ENCODE measurements at places on chromosomes 12 and 14.

GRCh38 chr12:89166121-89166520 is 186.2 kb downstream of the DUSP6 start:
- no peak for DNase-seq

- no peak for DNase-seq
These were observed 1277.3 kb downstream of the SLC16A7 start for GRCh38 chr12:60872850-60873713.

DNA sequence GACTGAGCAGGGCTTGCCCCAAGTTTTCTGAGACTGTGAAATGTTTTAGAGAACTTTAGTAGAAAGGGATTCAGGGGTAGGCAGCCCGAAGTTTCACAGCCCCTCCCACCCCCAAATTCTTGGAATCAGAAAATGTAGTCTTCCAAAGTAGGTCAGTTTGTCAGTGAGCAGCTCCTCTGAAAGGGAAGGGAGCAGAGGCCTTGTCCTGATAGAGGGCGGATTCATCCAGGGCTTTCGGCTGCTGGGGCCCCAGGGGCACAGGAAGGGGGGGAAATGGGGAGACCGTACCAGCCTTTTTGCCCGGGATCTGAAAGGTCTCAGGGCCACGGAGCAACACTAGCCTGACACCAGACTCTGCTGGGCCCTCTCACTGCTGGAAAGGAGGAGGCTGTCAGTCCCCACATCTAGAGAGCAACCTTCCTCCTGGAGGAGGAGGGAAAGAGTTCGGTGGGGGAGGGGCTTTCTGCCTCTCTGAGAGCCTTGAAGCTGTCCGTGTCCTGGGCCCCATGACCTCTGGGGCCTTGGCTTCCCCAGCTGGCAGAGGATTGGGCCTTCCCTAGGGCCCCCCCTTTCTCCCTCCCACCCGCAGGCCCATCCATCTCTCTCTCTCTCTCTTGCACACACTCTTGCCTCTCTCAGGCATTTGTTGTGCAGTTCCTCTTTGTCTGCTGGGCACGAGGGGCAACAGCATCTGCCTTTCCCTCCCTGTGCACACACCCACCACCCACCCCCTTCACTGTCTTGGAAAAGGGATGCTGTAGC is at the start of gene IKZF4:
TSS of gene IKZF4 (plus strand) at position 621 of the 762 bp plus-strand sequence. CDS start 451 bp downstream, outside the sequence.
- DNase-seq = peak; percentile 58

DNA sequence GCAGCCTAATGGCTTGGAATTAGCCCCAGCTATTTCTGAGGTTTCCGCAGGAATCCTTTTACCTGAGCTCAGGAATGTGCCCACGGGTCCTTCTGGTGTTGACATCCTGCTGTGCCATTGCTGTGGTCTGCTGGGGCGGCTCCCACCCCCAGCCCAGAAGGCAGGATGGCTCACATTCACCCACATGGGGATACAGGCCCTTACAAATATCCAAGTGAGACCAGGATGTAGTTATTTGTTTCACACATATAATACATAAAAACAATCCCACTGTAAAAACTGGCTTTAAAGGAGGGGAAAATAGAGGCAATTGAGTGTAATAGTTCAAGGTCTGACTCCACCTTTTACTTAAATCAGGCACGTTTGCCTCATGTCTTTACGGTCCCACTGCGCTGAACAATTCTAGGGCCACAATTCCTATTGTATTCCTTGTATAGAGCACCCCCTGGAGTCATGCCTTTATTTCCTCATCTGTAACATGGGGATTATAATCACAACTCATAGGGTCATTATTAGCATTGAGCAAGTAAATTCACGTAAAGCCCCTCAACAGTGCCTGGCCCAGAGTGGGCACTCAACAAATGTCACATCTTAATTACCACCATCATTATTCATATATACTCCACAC is 57.2 kb upstream of the FICD start:
- no peak for DNase-seq

- no peak for DNase-seq
These were observed 158.6 kb downstream of the DICER1 start for GRCh38 chr14:94998685-94999084.

DNA sequence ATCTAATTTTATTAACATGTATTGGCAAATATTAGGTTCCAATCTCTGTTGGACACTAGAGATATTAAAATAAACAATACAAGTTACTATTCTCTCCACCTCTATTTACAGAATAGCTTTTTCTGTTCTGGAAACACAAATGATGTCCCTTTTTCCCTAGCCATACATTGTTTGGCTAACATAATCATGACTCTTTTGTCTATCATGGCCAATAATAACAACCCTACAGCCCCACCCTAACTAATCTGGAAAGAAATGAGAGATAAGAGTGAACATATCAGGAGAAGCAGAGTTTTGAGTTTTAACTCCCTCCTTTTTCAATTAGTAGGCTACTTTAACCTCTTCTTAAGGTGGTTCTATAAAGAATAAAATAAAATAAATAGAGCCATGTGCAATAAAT is 40.2 kb downstream of the RASSF9 start:
- DNase-seq = no peak

DNA sequence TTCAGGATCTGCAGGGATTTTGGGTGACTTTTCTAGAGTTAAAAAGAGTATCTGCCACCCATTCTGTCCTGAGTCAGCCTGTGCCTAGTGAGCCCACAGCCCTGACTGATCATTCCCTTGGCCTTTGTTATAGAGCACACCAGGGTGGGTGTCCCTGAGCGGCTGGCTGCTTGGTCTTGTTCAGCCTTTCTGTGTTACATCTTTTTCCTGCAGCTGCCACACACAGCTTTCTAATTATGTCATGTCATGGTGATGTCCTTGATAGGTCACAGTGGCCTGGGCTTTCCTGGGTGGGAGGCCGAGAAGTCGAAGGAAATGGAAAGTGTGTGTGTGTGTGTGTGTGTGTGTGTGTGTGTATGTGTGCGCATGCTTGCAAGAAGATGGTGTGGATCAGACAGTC is 293.2 kb upstream of the CRY1 start:
- DNase-seq = no peak

GRCh38 chr14:24712909-24713308 is 78.9 kb upstream of the GZMB start:
- no peak for DNase-seq

GRCh38 chr12:71941174-71941573 is 2.5 kb downstream of the TPH2 start:
- DNase-seq = no peak

GRCh38 chr12:132560364-132560613 is 50.1 kb downstream of the LRCOL1 start:
- no peak for DNase-seq

DNA sequence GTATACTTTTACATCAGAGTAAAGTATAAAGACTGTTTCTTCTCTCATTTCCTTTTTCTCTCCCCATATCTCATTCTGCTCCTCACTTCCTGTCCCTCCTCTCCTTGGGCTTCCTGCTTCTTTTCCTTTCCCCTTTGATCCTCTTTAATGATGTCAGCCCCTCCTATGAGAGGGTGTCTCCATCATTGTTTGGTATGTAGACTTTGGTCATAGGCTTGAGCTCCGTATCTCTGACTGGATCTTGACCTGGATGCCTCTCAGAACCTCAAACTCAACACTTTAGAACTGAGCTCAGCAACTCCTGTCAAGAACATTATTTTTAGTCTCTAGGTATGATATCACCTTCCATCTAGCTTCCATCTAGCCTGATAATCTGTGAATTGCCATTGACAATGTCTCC is 50.3 kb downstream of the AKAP6 start:
- no peak for DNase-seq

GRCh38 chr14:33780035-33780434 is 170.8 kb downstream of the EGLN3 start:
- DNase-seq = no peak

DNA sequence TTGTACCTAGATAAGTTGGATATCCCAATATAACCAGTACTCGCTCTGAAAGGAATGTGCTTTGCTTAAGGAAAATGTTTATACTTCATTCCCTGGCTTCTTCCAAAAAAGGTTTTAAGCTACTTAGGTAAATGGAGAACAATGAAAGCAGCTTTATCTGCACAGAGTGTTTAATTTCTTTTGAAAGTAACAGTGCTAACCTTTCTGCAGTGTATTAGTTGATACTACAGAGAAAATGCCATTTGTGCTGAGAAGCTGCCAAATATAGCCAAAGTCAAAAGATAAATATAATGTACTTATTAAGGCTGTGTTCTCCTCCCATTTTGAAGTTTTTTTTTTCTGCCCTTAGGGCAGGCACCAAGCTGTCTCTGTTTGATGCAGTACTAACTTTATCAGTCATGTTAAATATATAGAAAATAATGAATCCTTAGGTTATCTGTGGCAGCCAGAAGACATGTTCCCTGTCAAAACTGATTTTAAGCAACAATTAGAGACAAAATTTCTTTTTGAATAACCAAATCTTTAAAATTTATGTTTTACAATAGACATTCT is 145.4 kb upstream of the KITLG start:
- DNase-seq = no peak

DNA sequence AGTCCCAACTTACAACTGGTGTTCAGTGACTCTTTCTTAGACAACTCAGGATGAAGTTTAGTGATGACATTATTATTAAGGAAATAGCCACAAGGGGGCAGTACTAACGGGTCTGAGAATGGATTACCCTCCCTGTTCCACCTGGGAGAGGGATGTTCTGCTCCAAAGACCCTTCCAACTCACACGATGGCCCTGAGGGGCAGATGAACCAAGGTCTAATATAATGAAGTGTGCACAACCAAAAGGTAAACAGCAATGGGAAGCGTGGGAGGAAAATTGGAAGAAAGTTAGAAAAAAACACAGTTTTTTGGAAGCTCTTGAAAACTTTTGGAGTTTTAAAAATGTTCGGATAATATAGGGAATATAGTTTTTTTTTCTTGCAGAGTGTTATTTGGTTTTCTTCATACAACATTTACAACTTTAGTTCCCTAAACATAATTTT is 24.0 kb downstream of the FGF6 start:
- no peak for DNase-seq
